Kidney glomerular epithelial cell (primary cell): ENCODE measurements at places on chromosomes 2 and 18.

DNA sequence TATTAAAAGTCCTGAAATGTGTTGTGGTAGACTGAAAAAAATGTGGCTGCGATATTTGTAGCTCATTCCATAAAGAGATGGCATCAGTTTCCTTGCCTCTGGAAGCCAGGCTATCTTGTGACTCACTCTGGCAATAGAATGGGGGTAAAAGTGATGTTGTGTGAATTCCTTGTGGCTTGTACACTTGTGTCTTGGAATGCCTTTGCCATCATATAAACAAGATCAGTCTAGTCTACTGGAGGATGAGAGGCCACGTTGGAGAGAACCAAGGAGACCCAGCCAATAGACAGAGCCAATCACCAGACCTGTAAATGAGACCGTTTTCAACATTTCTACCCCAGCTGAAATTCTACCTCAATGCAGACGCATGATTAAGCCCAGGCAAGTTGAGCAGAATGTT is 254.1 kb downstream of the TRIB2 start:
- peak; percentile 9 for DNase-seq

DNA sequence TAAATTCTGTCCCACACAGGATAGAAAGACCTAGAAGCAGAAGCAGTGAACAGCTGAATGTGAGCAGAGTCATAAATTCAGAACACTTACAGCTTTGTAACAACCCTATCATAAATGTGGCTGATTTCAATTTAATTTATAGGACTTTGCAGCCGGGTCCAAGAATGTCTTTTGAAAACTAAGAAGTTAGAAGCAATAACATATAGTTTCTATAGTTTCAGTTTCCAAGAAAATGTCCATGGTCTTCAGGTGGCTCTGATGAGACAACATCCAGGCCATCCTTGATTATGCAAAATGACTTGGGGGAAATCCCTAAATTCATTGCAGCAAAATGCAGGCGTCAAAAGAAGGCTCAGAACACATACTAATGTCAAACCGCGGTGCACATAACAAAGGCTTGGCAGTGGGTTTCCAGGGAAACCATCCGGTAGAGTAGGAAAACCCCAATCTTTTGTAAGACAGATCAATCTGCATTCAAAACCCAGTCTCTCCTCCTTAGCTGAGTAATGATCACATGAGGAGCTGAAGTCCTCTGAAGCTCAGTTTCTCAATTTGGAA is 442.2 kb upstream of the ID2 start:
- DNase-seq = no peak

DNA sequence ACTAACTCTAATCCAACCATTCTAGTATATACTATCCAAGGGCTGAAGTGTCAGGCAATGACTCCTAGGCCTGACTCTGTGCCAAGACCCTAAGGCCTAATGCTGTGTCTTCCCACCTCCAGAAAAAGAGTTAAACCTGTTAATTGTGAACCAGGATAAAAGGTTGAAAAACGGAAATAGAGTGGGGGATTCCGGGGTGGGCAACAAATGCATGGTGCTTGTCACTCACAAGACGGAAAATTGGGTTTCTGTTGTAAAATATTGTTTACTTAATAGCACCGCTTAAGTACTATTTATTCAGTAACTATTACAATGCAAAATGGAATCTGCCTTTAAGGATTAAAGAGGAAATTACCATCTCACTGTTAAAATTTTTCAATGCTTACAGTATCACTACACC is 3.2 kb downstream of the STK17B start:
- DNase-seq = no peak

GRCh38 chr18:24321071-24321470 is 76.6 kb downstream of the OSBPL1A start:
- DNase-seq = no peak

GRCh38 chr18:35457140-35457704 is 40.5 kb downstream of the INO80C start:
- no peak for DNase-seq

- no peak for DNase-seq
Observed at GRCh38 chr2:15758848-15759247, 167.2 kb downstream of the DDX1 start.

DNA sequence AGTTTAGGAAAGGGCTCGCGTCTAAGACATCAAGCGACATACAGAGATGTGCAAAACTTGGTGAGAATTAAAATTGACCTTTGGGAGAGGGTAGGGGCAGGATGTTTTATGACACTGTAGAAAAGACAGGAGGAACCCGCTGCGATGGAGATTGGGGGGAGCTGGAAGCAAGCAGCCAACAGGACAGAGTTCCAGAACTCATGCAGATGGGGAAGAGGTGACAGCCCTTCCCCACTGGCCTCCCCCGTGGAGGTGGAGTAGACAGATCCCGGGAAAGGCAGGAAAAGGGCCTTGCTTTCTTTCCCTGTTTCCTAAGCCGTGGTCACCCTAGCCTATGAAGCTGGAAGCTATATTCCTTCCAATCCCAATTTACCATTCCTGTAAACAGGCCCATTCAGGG is 39.1 kb downstream of the ANO7 start:
- no peak for DNase-seq

DNA sequence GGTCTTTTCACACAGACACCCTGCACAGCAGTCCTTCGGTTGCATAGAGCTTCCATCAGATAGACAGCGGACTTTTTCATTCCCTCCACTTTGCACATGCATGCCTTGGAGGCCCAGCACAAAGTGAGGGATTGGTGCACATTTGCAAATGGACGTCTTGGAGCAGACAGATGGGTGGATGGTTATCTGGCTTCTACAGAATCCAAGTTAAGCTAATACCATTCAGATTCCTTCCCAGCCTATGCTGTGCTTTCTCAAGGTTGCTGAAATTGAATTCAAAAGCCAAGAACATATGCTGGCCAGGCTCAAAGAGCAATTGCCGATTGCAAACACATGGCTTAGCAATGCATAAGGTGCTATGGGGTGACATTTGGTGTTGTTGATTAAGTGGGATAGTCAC is 186.4 kb downstream of the VAPA start:
- no peak for DNase-seq

- DNase-seq = no peak
Observed at GRCh38 chr18:36295880-36296301, 1.6 kb upstream of the FHOD3 start.

GRCh38 chr2:191574232-191574631 is 103.7 kb upstream of the NABP1 start:
- DNase-seq = peak; percentile 68

DNA sequence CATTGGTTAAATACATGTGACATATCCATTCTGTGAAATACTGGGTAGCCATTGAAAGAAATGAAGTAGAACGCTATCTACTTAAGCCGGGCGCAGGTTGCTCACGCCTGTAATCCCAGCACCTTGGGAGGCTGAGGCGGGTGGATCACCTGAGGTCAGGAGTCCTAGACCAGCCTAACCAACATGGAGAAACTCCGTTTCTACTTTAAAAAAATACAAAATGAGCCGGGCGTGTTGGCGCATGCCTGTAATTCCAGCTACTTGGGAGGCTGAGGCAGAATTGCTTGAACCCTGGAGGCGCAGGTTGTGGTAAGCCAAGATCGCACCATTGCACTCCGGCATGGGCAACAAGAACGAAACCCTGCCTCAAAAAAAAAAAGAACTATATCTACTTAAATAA is 45.7 kb upstream of the ASPRV1 start:
- no peak for DNase-seq

GRCh38 chr18:26133652-26134051 is at the start of gene PSMA8:
PSMA8 (plus strand) TSS chr18:26133869; CDS start chr18:26133966, 97 bp downstream.
- no peak for DNase-seq

DNA sequence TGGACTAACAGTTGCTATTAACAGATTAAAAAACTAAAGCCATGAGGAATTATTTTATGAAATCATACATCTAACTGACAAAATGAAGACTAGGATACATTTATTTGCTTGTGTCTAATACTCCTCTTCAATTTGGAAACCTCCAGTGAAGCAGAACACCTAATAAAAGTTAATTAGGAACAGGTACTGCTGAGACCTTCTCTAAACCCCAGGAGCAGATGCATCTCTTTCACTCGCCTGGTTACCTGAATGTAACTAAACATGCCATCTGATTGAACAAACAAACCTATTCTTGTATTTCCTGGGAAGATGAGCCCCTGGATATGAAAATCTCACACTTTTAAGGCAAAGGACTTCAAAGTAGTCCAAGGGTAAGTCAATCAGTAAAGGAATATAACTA is 898.2 kb downstream of the NRXN1 start:
- no peak for DNase-seq

- DNase-seq = no peak
Observed at GRCh38 chr2:214674278-214674677, 135.2 kb downstream of the BARD1 start.

GRCh38 chr2:122300758-122301157 is 545.3 kb downstream of the TSN start:
- DNase-seq = no peak

- DNase-seq = no peak
Observed at GRCh38 chr2:109057686-109058085, 68.7 kb upstream of the EDAR start.

DNA sequence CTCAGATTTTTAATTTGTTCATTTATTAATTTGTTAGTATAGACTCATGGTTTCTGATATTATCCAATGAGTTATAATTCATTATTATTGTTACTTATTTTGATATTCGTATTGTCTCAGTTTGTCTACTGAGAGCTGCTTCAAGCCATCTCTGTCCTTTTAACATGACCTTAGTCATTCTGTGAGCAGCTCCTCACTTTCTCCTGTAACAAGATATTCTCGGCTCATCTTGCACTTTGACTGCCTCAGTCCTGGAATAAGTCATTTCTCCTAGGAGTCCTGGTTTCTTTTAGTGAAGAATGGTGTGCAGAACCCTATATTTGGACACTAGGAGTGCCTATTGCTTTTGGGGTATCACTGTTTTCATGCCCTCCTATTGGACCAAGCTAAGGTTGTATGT is 13.2 kb downstream of the ASB1 start:
- DNase-seq = no peak

DNA sequence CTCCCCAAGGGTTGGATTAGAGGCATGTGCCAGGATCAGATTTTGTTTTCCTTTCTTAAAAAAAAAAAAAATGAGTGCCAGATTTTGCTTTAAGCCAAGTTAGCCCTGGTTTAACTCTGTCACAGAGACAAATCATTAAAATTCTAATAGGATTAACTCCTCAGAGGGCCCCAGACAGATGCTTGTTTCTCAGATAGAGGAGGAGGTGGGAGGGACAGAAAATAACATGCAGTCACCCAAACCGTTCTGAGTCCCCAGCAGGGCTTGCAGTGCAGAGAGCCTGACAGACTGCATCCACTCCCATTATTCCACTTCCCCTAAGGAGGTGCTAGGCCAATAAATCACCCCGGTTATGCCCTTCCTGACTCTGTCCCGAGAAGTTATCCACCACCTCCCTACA is 6.3 kb upstream of the PROKR1 start:
- DNase-seq = no peak

DNA sequence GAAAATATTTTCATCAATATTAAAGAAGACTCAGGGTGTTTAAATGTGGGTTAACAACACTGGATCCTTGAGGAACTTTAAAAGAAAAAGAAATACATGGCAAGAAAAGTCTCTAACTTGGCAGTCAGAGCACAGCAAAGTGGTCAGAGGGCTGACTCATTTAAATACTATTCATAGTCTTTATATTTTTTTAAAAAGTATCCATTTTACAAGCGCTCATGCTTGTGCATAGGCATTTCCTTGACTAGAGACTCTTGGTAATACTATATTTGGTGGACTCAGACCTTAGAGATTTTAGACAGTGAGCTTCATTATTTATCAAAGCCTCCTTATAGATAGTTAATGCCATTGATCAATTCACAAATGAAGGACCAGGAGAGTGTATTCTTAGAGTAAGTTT is 110.2 kb downstream of the ABCA12 start:
- DNase-seq = no peak

- DNase-seq = peak; percentile 94
Observed at GRCh38 chr2:215460682-215461382, 25.0 kb upstream of the FN1 start.

GRCh38 chr2:108026092-108026794 is 39.9 kb downstream of the SLC5A7 start:
- DNase-seq = no peak

DNA sequence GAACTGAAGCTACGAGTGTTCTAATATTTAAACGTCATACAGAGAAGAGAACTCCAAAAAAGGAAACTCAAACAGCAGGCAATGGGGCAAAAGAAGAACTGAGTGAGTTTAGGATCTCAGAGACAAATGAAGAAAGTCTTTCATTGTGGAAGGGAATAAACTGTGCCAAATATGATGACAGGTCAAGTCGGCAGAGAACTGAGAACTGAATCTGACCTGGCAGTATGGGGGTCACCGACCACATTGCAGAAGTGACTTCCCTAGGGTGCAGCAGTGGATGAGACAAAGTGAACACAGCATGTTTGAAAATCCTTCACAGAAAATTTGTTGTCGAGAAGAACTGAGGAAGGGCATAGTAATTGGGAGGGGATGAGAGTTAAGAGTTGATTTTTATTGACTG is 55.9 kb downstream of the TTC21B start:
- DNase-seq = no peak

GRCh38 chr2:23476786-23477185 is 91.8 kb downstream of the KLHL29 start:
- no peak for DNase-seq

DNA sequence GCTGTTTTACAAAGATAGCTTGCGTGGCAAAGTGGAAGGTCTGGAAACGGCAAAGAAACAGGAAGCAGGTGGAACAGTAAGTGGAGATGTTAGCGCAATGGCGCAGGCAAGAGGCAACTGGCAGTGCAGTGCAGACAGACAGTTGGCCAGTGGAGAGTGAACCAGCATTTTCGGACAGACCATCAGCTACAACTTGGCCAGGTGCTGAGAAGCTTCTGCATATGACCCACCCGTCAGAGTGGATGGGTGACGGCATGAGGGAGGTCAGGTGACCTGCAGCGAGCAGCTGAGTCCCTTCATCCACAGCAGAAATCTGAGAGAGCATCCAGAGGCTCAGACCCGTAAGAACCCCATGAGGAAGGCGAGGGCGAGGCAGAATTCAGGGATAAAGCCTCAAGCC is 33.8 kb downstream of the NPC1 start:
- DNase-seq = no peak

GRCh38 chr2:70304498-70304897 is 2.6 kb upstream of the FAM136A start:
- DNase-seq = no peak

- DNase-seq = no peak
Observed at GRCh38 chr2:50066873-50067272, 912.6 kb upstream of the FSHR start.

DNA sequence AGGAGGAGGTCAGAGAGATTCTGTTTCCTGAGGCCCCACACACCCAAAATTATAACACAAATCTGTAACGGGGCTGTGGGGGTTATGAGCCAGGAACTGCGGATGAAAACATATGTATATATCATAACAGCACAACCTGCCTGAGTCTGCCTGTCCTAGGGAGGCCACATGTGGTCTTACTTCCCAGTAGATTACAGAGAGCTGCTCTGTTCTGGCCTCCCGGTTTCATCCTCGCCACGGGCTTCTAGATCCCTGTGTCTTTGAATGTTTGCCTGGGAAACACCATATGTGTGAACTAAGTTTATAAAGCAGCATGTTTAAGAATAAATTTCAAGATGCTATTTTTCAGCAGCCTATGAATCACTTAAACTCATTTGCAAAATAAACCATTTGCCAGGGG is 124.0 kb downstream of the TMEM200C start:
- no peak for DNase-seq

GRCh38 chr2:164802095-164802707 is 39.4 kb downstream of the COBLL1 start:
- DNase-seq = no peak

- DNase-seq = no peak
Observed at GRCh38 chr2:17199741-17200140, 318.5 kb downstream of the RAD51AP2 start.

- no peak for DNase-seq
Observed at GRCh38 chr2:226600184-226600583, 199.4 kb downstream of the IRS1 start.
